ENCODE measurements at places on chromosomes 7 and 10.

GRCh38 chr7:81482600-81483186 lies 287.2 kb downstream of the HGF start:
- DNase-seq, result no peak

- peak; percentile 61 for DNase-seq
These were observed 26.4 kb downstream of the MYL10 start for GRCh38 chr7:101602484-101603241.

DNA sequence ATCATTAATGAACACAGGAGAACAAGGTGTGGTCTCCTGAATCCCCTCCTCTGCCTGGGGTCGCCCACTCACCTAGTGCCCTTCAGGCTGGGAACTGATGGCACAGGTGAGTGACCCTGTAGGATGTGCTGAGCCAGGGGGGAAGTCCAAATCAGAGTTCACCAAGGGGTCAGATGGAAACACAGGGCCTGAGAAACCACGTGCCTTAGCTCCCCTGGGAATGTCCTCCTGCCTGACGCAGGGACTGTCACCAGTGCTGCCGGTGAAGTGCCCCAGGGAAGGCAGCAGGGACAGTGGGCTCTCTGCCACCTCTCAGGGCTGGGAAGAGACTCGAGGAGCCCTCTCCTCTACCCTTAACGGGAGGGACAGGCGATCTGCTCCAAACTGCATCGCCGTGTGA lies 5.8 kb upstream of the PYROXD2 start:
- no peak for DNase-seq

GRCh38 chr10:13376297-13376696 lies 28.2 kb upstream of the SEPHS1 start:
- DNase-seq, result no peak

DNA sequence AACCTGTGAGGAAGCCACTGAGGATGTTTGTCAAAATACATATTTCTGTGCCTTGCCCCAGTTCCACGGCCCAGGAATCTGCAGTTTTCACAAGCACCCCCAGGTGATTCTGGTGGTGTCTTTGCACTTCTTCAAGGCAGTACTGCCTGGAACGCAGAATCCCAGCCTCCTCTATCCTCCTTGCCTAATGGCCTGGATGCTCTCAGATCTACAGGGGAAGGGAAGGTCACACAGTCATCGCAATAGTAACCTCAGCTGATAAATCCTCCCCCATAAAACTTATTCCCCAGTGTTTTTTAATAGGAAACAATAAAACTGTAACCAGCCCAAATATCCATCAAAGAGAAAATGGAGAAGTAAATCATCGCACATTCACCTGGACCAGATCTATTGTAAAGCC lies 78.3 kb downstream of the EGFR start:
- DNase-seq, result no peak

DNA sequence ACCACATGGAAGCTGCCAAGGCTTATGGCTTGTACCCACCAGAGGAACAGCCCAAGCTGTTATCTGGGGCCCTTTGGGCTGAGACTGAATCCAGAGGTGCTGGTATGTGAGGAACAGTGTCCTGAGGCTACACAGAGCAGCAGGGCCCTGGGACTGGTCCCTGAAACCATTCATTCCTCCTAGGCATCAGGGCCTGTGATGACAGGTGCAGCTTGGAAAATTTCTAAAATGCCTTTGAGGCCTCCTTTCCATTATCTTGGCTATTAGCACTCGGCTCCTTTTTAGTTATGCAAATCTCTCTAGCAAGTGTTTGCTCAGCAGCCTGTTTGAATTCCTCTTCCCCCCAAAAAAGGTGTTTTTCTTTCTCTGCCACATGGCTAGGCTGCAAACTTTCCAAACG lies 1151.7 kb upstream of the LRRN3 start:
- DNase-seq, result no peak

DNA sequence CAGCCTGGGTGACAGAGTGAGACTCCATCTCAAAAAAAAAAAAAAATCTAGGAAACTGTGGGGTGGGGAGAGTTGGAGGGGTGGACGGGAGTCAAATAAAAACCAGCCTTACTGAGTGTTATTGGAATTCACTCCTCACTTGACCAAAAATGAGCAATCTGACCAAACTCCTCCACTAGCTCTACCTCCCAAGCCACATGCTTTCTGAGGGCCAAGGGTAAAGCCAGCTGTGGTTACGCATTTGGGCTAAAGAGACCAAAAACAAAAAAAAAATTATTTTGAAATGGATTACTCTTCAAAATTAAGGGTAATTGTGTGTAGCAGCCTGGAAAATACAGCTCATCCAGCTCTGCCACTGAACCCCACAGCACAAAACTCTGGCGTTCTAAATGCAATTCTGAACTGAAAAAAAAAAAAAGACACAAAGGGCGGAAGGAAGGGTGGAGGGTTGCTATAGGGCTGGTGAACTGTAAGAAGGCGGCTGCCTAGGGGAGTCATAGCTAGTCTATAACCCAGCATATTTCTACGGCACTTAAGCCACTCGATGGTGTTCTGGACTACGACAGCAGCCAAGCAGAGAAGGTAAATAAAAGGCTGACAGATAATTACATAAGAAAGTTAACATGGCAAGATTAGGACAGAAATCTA lies 7.8 kb downstream of the ELMO1 start:
- no peak for DNase-seq

DNA sequence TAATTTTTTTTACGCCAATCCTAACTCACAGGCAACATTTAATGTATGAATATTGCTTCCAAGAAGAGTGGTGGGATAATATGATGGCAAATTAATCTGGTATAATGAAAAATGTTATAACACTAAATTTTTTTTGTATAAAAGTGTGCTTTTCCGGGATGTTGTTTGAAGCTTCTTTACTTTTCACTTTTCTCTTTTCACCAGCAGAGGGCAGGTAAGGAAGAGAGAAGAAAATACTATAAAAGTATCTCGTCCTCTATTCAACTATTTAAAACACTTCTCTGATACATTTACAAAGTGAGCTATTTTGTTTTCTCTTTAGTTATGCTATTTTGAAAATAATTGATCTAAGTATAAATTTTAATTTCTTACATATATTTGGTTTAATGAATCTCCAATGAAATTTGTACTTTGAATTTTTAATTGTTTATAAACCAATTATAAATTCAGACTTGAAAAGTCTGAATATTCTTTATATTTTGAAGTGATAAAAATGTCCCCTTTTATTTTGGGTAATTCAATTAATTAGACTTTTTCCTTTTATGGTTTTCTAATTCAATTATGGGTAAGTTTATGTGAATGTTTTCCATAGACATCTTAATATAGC lies 20.7 kb upstream of the CFTR start:
- DNase-seq, result no peak

- DNase-seq, result no peak
These were observed 75.0 kb downstream of the WDR37 start for GRCh38 chr10:1130995-1131790.

- DNase-seq, result no peak
These were observed 2.8 kb upstream of the OR6V1 start for GRCh38 chr7:143049362-143049761.

DNA sequence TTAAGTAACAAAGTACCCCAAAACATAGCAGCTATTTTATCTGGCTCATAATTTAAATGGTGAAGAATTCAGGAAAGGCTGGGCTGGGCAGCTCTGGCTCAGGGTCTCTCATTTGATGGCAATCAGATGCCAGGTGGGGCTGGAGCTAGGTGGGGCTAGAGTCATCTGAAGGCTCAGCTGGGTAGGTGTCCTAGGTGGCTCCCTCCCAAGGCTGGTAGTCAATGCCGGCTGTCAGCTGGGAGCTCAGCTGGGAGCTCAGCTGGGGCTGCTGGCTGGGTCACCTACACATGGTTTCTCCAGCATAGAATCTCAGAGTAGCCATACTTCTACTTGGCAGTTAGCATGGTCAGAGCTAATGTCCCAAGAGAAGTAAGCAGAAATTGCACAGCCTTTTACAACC lies 34.1 kb downstream of the OSBPL3 start:
- no peak for DNase-seq

GRCh38 chr7:158056761-158057160 lies 530.9 kb downstream of the PTPRN2 start:
- DNase-seq, result no peak

- DNase-seq, result no peak
These were observed 67.0 kb downstream of the MDFIC start for GRCh38 chr7:114988755-114989375.

GRCh38 chr7:132573251-132573955 lies 2.9 kb downstream of the PLXNA4 start:
- DNase-seq, result no peak

- DNase-seq, result no peak
These were observed 13.0 kb downstream of the ZWINT start for GRCh38 chr10:56348101-56348500.
